Hematopoietic multipotent progenitor cell treated with erythropoietin and hydrocortisone succinate and interleukin-3 and kit ligand, for 15 days (in vitro differentiated cells): ENCODE measurements at places on chromosomes 3 and 15.

DNA sequence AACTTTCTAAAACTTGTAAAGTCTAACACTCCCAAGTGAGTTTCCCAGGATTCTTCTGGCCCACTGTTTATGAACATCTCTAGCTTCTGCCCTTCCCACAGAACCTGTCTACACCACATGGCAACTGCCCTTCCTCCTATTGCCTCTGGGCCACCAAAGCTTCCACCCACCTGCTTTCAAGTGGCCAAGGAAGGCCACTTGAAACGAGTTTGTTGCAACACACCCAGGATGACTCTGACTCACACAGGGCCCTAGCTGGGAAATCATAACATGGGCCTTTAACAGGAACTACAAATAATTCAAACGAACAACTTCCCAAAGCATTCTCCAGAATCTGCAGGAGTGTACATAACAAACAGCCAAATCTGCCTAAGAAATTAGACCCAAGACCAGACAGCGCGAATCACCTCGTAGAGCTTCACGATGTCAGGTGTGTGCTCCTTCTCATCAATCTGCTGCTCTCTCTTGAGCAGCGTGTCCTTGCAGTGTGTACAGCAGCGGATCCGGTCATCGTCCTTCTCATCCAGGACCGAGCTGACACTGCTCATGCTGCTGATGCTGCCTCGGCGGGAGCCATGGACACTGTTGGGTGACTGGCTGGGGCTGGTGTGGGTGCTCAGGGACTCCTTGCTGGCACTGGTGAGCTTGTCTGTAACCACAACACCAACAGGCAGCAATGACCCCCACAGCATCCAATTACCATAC is 16.8 kb downstream of the RBSN start:
- DNase-seq, result no peak

- no peak for DNase-seq
These were observed 250.8 kb downstream of the TBC1D5 start for GRCh38 chr3:17491601-17492000.

DNA sequence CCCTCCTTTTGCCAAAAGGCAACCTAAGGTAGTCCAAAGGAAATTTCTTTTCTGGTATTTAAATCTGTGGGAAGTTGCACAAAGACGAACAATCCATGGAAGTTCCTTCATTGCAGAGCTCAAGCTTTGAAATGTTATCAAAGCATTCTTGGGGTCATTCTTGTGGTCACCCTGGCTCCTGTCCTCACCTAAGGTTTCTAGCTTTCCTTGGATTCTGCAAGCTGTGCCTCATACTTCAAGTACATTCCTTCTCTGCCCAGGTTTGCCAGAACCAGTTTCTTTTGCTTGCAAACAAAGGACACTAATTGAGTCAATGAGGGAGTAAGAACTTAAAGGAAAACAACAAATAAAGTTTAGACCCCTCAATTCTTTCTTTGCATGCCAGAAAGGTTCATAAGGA is 329.8 kb upstream of the PDZRN3 start:
- no peak for DNase-seq

- no peak for DNase-seq
These were observed 1060.8 kb downstream of the ROBO1 start for GRCh38 chr3:78706906-78707523.

- DNase-seq, result no peak
These were observed 25.1 kb upstream of the CDCP1 start for GRCh38 chr3:45171283-45171682.

DNA sequence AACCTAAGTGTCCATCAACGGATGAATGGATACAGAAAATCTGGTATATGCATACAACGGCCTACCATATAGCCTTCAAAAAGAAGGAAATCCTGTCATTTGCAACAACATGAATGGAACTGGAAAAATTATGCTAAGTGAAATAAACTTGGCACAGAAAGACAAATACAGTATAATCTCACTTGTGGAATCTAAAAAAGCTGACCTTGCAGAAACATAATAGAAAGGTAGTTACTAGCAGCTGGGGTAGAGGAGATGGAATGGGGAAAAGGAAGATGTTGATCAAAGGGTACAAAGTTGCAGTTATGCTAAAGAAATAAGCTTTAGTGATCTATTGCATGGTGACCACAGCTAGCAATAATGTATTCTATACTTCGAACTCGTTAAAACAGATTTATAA is 444.1 kb downstream of the OCA2 start:
- DNase-seq, result no peak

GRCh38 chr15:91275844-91276243 is 175.8 kb downstream of the SV2B start:
- no peak for DNase-seq

DNA sequence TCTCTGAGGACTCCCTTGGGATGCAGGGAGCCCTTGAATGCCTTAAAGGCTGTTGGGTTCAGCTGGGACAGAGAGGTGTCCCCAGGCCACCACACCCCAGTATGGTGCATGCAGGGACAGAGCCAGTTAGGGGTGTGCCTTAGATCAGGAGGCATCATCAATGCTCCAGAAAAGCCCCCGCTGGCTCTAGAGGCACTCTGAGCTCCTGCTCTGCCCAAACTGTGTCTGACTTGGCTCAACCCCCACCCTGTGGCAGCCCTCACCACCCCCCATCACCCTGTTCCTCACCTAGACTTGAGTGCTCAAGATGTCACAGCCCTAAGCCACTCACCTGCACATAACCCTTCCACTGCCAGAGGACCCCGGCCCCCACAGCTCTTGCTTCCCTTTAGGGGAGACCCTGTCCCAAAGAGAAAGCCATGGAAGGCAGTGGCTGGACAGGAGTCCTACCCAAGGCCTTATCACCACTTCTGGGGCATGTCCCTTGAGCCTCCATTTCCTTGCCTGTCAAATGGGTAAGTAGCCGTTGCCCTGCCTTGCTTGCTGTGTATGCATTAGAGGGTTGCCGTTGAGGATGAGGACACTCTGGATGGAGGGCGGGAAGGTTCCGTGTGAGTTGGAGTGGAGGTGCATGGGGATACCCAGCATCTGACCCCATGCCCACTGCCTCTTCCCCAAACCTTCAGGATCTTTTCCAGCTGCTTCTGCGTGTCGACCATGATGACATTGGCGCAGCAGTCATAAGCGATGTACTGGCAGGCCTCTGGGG is 41.4 kb downstream of the ACSBG1 start:
- no peak for DNase-seq

DNA sequence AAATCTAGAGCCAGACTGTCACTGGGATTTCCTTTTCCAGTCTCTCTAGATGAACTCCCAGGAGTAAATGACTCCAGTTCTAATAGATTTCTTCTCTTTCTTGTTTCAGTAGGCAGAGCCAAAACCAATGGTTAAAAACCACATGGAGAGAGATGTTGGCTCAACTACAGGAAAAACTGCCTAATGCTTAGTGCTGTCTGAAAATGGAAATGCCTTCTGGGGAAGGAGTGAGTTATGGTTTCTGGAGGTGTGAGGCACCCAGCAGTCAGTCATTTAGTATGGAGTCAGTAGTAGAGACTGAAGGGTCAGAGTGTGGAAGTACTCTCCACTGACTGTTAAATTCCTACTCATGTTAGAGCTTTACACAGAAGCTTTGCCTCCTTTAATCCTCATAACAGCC is 136.7 kb downstream of the CCNL1 start:
- DNase-seq, result no peak
